ENCODE measurements at places on chromosomes 1 and 21.

GRCh38 chr1:100786870-100787269, 67.3 kb downstream of the VCAM1 start:
- no peak for DNase-seq

GRCh38 chr21:35737449-35737848, 322.9 kb downstream of the SETD4 start:
- DNase-seq = no peak

GRCh38 chr1:206586501-206587445, 25.5 kb downstream of the EIF2D start:
- DNase-seq = no peak

GRCh38 chr1:184351416-184351975, 35.3 kb upstream of the C1orf21 start:
- DNase-seq = no peak

DNA sequence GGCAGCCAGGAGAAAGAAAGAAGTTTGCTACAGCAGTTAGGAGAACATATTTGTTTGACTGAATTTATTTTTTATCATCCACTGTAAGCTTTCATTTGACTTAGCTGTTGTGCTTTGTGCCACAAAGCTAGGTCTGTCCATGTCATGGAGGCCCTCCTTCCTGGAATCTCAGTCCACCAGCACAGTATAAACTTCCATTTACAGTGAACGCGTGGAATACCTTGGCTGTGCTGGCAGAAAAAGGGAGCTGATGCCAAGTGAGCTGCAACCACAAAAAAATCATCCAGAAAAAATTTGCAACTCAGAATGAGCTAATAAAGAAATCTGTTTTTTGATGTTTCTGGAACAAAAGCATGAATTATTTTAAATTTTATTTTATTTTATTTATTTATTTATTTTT, 72.6 kb downstream of the ATP6V1G3 start:
- no peak for DNase-seq

GRCh38 chr1:172971241-172971640, 79.5 kb downstream of the TNFSF18 start:
- DNase-seq = no peak

DNA sequence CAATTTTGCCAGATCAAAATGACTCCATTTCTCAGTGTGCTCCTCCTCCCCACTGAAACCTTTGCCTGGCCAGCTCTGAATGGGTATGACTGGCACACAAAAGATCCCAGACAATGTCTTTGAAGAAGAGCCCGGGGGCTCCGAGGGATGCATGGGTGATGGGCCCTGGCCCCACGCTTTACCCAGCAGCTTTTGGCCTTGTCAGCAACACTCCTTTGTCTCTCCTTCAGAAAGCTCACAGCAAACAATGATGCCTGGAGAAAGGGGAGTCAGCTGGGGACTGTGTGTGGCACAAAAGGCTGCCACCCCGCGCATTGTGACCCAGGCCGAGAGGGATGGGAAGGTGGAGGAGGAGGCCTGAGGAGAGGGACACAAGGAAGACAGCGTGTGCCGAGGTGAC, 45.9 kb downstream of the PLXNA2 start:
- no peak for DNase-seq
